ENCODE measurements at places on chromosomes 7 and 10.

- DNase-seq: no peak
These were observed 1307.7 kb upstream of the LRRTM3 start for GRCh38 chr10:65618126-65618525.

GRCh38 chr10:50874723-50875122, 10.7 kb downstream of the A1CF start:
- no peak for DNase-seq

GRCh38 chr10:84075226-84076046, 63.9 kb upstream of the GHITM start:
- no peak for DNase-seq

DNA sequence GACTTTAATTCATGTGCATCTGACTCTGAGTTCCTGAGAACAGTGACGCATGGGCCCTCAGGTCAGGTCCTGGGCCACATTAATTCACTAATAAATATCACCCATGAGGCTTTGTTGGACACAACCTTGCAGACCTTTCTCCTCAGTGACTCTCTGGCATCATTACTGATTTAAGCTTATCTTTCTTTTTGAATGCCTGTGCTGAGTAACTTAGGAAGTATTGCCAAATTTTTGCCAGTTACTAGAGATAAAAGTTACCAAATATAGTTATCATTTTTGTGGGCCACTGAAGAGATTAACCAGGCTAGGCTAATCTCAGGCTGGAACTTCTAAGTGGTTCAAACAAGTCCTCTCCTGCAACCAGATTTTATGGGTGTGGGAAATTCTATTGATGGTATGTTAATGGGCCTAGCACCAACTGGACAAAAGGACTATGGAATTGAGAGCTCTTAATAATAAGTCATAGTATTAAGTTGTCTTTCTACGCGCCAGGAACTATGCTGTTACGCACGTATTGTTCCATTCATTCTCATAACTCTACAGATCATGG, 28.8 kb upstream of the PRTFDC1 start:
- DNase-seq: no peak

Measured in stimulated activated CD4-positive, alpha-beta T cell treated with anti-CD3 and anti-CD28 coated beads, Interleukin-1b, Interleukin-23, amount 100 ng/mL, for 1 hour (primary cell).